ENCODE measurements at places on chromosomes 6 and 20.

DNA sequence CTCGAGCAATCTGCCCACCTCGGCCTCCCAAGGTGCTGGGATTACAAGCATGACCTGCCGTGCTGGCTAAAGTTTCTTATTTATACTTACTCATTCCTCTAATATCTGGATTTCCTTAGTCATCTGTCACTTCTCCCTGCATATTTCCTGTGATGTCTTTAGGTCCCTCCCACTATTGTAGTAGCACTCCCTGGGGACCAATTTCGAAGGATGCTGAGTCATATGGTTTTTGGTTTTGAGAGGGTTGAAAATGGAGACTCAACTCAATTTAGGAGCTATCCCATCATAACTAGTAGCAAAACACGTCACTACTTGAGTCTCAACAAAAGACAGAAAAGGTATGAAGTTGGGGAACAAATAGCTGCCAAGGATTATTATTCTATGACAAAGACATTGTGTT is 20.2 kb downstream of the MCUR1 start:
- DNase-seq = no peak

- no peak for DNase-seq
Measured at GRCh38 chr6:135985471-135985870, 134.0 kb downstream of the PDE7B start.

GRCh38 chr6:31730631-31731086 is 1.6 kb upstream of the DDAH2 start:
- DNase-seq = no peak

DNA sequence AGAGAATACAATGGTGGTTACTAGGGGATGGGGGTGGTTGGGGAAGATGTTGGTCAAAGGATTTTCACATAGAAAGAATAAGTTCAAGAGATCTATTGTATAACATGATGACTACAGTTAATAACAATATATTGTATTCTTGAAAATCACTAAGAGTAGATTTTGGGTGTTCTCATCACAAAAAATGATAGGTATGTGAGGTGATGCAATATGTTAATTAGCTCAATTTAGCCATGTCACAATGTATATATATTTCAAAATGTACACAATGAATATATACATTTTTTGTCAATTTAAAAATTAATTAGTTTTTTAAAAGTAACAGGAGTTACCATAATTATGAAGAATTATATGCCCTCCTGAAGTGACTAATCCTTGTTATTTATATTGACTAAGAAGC is 22.3 kb downstream of the ZNF133 start:
- no peak for DNase-seq

DNA sequence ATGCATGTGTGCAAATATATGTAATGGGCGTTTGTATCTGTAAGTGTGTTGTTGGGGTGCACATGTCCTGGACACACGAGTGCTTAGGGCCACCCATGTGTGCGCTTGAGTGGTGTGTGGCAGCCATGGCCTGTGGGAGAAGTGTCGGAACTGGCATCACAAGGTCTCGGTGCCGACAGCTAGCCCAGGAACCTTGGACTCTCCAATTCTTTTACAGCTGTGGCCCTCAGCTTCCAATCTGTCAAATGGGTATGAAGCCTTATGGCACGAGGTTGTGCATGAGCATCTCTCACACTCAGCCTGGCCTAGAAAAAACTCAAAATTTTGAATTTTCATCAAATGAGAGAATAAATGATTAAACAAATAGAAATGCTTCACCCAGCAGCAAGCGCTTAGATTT is 42.0 kb downstream of the SPDEF start:
- DNase-seq = no peak

DNA sequence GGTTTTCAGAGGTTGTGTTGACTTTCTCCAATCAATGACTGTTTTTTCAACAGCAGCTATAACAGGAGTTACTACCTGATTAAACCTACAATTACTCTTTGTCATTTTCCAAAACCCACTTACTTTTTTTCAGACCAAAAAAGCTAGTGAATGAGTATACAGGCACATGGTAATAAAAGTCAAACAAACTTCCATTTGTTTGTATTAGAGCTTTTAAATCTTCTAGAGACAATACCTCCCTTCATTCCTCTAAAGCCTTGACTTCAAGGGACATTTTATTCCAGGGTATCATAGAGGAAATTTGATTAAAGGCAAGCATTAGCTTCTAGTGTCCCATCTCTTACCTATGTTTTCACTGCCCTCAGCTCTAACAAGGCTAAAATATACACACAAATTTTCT is 52.7 kb downstream of the IL22RA2 start:
- no peak for DNase-seq

DNA sequence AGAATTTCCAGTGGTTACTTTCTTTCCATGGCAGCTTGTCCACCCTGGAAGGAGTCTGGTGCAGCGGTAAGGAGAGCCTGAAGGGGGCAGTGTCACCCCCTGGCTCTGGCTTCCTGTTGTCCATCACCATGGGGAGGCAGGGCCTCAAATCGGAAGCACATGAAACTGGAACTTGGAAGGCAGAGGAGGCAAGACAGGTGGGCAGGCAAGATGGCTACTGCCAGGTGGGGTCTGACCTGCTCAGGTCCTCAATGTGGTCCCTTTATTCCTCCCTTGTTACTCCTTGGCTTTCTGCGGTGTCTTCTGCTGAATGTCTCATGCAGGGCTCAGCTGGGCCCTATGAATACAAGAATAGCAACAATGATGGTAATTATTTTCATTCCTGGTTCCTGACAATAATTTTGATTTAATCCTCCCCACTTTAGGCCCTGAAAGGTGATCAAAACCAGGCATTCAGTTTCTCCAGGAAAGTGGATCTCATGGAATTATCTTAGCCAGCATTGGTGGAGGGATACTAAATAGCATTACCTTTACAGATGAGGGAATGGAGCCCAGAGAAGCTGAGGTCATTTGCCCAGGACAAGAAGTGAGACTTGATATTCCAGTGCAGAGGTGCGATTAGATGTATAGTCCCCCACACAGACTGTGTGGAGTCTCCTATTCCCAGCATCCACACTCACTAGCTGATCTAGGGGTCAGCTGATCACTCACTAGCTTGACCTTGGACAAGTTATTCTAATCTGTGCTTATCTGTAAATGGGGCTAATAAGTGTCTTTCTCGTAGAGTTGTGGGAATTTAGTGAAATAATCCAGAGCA is 17.6 kb upstream of the SNAI1 start:
- DNase-seq = peak; percentile 12

DNA sequence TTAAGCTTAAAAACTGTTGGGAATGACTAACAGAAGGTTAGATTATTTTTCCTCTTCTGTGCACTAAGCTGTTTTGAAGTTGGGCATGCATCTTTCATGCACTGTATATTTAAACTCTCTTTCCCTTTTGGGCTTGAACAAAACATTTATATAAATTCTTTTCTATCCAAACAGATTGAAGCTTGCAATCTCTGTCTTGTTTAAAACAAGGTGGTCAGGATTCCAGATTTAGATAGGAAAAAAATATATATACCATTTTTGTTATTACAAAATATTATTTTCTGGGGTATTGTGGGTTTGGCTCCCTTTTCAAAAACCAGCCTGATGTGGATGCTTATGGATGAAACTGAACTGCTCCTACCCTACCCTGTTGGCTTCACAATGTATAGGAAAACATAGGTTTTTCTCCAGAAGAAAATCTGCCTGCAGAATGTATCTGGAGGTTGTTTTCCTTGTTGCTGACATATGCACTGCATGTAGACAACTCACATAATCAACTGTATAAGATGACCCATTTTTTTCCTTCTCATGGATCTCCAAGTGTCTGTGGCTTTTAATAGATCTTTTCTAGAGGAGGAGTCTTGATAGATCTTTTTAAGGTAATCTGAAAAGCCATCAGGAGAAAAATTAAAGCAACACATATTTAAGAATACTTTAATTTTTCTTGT is 146.3 kb downstream of the PRL start:
- no peak for DNase-seq

- no peak for DNase-seq
Measured at GRCh38 chr20:47020231-47020630, 125.6 kb downstream of the EYA2 start.

GRCh38 chr20:59807909-59808728 is 125.3 kb downstream of the SYCP2 start:
- DNase-seq = no peak

GRCh38 chr6:134932098-134932497 is 17.8 kb downstream of the ALDH8A1 start:
- DNase-seq = no peak

GRCh38 chr20:44504402-44505307 is 17.2 kb downstream of the SERINC3 start:
- no peak for DNase-seq

- no peak for DNase-seq
Measured at GRCh38 chr6:21970569-21971300, 326.1 kb downstream of the PRL start.

DNA sequence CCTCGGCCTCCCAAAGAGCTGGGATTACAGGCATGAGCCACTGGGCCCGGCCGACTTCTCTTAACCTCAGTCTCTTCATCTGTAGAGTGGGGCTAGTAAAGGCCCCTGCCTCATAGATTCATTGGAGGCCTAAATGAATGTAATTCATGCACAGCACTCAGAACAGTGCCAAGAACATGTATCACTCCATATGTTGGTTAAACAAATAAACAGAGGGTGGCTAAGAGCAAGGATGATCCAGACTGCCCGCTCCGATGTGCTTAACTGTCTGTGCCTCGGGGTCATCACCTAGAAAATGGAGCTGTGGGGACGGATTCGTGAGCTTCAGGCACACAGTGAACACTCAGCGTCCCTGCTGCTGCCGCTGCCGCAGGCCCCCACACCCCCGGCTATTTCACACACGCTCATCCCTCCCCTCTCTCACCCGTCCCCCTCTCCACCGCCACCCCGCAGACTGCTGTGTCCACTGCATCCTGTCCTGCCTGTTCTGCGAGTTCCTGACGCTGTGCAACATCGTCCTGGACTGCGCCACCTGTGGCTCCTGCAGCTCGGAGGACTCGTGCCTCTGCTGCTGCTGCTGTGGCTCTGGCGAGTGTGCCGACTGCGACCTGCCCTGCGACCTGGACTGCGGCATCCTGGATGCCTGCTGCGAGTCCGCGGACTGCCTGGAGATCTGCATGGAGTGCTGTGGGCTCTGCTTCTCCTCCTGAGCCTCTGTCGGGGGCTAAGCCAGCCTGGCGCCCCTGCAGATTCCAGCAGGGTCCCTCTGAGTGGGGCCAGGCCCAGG is 14.8 kb downstream of the MDFI start:
- peak; percentile 85 for DNase-seq

GRCh38 chr6:36851626-36852025 is 12.4 kb upstream of the CPNE5 start:
- no peak for DNase-seq

GRCh38 chr6:75334266-75335040 is 49.9 kb upstream of the TMEM30A start:
- no peak for DNase-seq

DNA sequence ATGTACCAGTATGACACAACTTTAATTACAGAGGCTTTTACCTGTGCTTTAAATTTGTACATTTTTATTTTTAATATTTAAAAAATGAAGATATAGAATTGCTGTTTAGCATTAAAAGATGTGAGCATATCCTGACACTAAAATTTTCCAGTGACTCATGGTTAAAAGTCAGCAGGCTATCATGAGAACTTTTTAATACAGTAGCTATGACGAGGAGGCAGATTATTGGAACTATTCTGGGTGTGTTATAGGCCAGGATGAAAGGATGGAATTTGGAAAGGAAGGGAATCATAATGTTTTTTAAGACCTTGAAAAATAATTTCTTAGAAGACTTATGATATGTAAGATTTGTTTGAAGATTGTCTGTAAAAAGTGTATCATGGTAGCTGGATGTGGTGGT is 91.0 kb downstream of the GFRA4 start:
- DNase-seq = no peak

- DNase-seq = no peak
Measured at GRCh38 chr6:45681860-45682511, 304.3 kb upstream of the SUPT3H start.

DNA sequence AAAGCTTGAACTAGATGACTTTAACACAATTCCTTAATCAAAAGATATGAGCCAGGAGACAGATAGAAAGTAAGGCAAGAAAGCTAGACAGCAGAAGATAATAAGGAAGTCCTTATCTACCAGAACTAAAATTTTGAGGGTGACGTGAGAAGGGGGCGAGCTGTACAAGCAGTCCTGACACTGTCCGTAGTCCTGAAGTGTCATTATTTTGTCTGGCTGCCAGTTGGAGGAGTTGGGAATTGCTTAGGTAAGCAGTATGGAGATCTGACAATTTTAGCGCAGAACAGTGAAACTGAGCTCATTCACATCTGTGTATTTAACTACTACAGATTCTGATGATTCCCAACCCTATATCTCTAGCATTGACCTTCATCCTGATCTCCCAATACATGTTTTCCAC is 25.8 kb upstream of the CEP85L start:
- DNase-seq = no peak

DNA sequence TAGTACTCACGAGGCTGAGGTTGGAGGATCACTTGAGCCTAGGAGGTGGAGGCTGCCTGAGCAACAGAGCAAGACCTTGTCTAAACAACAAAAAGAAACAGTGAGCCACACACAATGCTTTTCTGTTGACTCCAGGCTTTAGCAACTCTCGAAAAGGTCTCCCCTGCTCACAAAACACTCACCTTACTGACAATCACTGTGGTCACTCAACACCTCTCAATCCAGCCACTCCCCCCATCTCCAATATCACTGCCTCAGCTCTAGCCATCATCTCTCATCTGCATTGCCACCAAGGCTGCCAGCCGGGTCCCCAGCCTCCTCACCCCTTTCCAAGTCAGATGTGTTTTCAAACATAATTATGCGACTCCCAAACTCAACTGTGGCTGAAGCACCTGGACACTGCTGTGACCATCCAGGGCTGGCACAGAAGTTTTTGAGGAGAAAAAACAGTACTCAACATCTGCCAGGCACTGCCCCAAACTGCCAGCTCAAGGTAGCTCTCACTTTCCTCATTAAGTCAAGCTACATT is 218.0 kb upstream of the ARID1B start:
- peak; percentile 75 for DNase-seq

DNA sequence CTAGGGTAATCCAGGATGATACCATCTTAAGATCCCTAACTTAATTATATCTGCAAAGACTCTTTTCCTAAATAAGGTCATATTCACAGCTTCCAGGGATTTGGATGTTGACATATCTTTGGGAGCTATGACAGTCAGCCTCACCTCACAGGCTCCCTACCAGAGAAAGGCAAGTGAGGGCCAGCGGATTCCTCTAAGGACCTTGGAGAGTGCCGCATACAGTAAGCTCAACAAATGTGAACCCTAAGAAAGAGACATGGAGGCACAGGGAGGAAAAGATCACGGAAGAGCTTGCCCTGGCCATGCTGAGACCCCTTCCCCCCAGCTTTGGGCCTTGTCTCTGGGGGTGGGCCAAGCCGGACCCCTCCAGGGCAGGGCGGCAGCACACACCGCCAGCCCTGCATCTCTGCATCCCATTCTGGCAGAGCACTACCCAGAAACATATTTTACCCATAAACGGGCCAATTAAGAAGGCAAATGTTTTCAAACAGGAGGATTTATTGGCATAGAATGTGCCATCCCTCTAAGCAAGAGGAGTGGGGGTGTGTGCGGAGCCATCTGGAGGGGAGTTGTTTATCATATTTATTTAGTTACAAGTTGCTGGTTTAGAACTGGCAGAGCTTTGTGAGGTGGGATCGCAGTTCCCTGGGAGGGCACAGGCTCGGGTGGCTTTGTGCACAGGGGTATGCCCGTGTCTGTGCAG is 55.4 kb downstream of the CHMP4B start:
- no peak for DNase-seq

- DNase-seq = no peak
Measured at GRCh38 chr6:72626126-72626525, 4.3 kb downstream of the KCNQ5 start.

GRCh38 chr6:105748737-105749161 is 337.4 kb upstream of the PRDM1 start:
- peak; percentile 36 for DNase-seq

All from NCI-H510A treated with DMSO at 0.1 percent for 48 hours (cell line).